Right renal pelvis (tissue), 4 donors: ENCODE measurements at places on chromosomes 12 and 14.

DNA sequence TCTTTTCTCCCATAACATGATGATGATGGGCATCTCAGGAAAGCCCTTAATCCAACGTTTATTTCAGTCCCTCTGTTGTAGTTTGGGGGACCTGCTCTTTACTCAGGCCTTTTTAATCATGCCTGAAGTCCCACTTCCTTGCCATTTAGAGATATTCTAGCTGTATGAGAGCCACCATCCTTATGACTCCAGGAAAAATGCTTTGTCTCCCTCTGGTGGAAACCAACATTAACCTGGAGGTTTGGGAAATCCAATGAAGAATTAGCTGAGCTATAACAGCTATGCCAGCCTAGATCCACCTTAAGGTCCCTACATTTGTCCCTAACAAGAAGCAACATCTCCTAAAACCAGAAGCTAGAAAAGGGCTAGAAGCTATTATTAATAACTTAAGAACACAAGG is 1399.1 kb downstream of the LRFN5 start:
- no peak for DNase-seq

GRCh38 chr14:37903343-37904191 is 304.1 kb upstream of the SSTR1 start:
- peak; percentile 22 for DNase-seq

- no peak for DNase-seq
Measured at GRCh38 chr12:120220838-120221575, 20.1 kb upstream of the RPLP0 start.

DNA sequence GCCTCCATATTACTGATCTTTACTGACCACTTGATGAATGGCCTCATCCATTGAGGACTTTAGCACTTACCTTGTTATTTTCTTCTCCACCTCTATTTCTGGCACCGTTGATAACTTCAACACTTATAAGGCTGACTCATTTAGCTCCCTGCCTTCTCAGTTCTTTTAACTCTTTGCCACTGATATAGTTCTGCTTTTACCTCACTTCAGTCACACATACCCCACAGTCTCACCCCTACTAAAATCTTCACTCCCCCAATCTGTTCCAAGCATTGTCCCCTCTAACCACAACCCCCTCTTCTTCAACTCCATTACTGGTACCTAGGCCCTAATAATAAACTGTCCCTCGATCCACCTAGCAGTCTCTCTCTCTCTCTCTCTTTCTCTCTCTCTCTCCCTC is 141.0 kb downstream of the PAH start:
- DNase-seq = no peak

DNA sequence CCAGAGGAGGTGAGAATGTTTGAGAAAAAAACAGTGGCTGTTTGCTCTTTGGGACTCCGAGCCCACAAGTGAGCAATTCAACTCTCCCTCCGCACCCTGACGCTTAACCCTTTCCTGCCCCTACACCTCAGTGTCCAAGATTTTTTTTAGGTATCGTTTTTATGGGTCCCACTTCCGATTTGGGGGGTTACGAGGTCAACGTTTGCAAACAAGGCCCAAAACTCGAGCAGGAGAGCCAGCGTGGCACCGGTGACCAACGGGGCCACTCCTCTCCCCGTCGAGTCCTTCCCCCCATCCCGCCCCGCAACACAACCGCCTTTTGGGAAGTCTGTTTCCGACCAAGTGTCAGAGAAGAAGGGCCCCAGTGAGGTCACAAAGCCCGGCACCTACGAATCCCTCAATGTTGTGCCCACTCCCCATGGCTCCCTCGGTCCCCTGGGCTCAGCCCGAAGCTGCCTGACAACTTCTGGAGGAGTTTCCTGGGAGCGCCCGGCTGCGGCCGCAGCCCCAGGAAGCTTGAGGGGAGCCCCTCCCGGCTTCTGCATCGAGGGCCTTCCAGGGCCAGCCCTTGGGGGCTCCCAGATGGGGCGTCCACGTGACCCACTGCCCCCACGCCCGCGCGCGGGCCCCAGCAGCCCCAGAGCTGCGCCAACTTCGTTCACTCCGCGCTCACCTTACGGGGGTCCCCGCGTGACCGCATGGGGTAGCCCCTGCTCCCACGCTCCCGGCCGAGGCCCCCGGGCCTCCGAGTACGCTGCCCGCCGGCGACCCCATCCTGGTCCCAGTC is 1.2 kb downstream of the CDK2AP1 start:
- DNase-seq = no peak

DNA sequence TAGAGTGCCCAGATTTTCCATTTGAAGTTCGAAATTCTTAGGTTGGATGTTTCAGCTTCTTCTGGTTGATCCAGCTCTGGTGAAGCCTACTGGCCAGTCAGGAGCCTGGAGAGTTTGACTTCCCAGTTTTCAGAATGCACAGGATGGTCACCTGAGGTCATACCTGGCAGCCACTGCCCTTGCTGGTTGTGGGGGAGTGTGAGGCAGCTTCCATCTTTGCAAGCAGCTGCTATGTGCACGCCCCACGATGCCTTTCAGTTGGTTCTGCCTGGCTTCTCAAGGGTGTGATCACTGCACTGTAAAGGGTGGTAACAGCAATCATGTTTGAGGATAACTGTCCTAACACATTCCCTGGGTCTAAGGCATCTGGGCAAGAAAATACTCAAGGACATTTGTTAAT is 15.4 kb downstream of the CCDC92 start:
- no peak for DNase-seq

DNA sequence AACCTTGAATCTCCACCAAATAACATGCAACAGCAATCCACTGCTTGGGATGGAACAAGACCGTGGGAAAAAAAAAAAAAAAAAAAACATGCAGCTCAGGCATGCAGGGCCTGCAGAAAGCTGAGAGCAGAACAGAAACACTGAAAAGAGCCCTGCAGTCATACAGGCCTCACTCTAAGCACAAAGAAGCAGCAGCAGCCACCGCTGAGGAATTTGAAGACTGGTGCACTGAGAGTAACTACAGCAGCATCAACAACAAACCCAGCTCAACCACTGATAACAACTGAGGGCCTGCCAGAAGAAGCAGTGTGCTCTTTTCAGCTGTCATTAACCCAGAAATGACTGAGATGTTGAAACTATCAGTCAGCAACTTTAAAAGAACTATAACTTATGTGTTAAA is 354.7 kb upstream of the TMTC1 start:
- no peak for DNase-seq

- no peak for DNase-seq
Measured at GRCh38 chr14:74019408-74020137, 424 bp downstream of the BBOF1 start.

DNA sequence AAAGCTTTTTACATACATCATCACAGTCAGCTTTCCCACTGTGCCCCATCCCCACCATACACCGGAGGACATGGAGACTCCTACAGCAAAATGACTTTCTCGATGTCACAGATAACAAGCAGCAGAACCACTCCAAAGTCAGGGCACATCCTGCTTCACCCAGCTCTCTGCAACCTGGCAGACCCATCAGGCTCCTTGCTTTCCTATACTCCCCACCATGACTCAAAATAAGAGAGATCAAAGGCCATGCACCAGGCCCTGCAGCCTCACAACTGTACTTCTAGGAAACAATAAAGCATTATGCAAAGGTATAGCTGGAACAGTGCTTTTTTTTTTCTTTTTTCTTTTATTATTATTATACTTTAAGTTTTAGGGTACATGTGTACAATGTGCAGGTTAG is 187.4 kb downstream of the DPF3 start:
- DNase-seq = no peak

DNA sequence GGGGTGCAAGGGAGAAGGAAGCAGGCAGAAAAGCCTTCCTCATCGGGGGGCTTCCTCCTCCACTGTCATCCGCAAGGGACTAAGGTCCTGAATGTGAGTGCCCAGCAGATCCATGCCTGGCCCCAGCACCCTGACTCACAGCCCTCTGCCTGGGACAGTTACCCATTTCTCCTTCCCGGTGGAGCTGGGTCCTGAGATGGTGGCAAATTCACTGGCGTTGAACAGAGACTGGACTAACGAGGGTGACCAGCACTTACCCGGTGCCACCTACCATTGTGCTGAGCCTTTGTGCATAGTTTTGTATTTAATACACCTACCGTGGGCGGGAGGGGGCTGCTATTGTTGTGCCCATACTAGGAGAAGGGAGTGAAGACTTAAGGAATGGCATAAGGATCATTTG is 30.9 kb upstream of the PLEKHG6 start:
- no peak for DNase-seq

DNA sequence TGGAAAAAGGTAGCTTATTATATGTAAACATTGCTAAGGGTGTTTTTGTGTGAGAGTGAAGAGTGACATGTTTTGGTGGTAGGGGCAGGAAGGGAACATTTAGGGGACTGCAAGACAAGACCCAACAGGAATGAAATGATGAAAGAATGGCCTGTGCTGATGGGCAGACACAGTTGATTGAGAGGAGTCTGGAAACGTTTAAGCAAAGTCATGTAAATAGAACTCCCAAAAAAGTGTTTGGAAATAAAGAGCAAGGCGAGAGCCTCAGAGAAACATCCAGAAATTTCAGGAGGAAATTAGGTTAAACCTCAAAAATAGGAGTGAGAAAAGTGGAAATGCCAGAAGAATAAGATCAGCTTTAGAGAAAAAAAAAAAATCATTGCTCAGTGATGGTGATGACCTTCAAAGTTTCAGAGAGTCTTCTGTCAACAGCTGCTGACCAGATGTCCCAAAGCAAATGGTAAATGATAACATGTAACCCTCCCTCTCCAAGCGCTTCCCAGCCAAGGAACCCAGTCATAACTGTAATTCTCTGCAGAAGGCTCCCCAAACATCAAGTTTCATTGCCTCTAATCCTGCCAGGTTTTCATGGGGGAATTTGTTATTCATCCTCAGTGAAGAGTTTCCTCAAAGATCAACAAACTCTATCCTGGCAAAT is 223.2 kb upstream of the FAR2 start:
- DNase-seq = no peak

DNA sequence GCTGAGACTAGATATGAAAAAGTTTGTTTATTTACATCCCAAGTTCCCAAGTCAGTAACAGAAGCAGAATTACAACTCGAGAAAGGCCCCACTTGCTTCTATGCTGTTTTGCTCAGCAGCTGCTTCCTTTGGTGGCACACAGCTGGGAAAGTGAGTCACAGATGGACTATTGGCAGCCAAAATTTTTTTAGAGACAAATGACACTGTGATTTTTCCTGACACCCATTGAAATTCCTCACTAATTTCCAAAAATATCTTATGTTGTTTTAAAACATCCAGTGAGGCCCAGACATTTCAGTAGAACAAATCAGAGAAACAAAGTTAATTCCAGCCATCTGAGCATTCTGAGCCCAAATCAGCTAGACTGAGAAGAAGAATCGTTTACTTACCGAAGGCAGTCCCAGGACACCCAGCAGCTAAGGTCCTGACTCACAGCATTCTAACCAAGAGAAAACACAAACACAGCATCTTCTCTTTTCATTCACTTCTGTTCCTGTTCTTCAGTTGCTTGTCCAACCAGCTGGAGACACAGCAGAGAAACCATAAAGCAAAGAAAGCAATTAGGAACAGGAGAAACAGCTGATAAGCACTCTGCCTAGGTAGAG is 188.3 kb downstream of the DAD1 start:
- no peak for DNase-seq

DNA sequence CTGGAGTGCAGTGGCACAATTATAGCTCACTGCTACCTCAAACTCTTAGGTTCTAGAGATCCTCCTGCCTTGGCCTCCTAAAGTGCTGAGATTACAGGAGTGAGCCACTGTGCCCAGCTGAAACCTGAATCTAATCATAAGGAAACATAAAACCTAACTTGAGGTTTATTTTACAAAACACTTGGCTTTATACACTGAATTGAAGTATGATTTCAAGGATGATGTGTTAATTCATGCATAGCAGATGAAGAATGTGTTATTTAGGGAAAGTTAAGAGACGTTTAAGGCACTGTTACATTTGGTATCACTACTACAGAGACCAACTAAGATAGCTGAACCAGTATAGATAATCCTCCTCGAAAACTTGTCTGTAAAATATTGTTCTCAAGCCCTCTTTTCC is 6.4 kb downstream of the DICER1 start:
- DNase-seq = no peak

DNA sequence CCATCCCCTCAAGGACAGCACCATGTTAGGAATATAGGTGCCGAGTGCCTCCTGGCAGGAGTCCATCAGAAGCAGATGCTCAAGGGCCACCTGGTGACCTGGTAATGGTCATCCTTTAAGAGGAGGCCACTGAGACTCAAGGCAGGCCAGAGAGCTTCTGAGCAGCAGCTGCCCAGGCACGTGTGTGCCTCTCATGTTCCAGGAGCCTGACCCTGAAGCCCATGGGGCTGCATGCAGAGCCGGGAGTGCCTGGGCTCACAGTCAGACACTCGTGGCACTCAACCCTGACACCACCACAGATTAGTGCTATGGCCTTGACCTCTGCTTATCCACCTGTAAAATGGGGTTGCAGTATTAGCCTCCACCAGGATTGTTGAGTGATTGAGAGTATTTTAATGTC is 45.6 kb downstream of the C14orf132 start:
- no peak for DNase-seq

DNA sequence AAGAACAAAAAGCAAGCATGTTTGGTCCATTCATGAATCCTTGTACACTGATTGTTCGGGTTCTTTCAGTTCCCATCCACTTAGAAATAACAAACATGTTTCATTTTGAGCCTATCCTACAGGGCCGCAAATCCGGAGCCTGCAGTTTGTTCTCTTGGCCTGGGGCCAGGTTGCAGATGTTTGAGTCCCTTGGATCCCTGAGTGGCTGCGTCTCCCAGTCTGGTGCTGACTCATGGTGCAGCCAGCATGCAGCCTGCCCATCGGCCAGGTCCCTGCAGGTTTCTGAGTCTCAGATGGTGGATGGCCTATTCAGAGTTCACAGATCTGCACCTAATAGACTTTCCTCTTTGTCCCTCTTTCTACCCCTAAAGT is 1.9 kb upstream of the DYNC1H1 start:
- no peak for DNase-seq

GRCh38 chr12:131007031-131007739 is 53.5 kb downstream of the ADGRD1 start:
- no peak for DNase-seq

DNA sequence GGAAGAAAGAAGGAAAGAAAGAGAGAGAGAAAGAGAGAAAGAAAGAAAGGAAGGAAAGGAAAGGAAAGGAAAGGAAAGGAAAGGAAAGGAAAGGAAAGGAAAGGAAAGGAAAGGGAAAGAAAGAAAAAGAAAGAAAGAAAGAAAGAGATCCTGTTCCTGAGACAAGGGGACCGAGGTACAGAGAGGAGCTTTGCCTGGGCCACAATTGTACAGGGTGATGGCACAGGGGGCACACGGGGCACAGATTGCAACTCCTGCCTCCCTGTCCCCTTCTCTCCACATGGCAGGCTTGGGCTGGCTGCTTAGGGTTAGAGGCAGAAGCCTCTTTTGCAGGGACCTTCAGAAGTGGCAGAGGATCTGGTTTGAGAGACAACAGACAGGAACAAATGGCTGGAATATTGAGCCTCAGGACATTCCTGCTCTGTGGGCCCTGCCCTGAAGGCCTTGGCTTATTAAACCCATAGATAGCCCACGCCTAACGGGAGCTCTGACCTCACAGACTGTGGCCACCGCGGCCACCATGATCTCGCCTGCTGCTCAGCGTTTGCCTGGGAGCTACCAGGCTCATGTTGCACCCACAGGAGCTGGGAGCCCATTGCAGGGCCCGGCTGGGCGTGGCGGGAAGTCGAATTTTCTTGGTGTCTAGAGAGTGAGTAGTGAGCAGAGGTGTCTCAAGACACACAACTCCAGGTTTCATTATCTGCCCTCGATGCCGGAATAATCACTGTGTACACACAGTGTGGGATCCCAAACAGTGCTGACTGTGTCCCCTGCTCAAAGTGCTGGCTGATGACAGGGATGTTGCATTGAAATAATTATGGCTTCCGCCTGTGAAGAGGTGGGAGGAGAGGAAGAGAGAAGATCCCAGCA is 147.9 kb upstream of the NCOR2 start:
- DNase-seq = no peak

- no peak for DNase-seq
Measured at GRCh38 chr14:95069018-95069417, 88.3 kb downstream of the DICER1 start.

GRCh38 chr12:78210894-78211302 is 380.2 kb downstream of the NAV3 start:
- no peak for DNase-seq
